ENCODE measurements at places on chromosomes 2 and 18.

GRCh38 chr2:190882411-190882766 lies 1.8 kb downstream of the GLS start:
- DNase-seq = no peak

GRCh38 chr2:234991793-234992192 lies 40.0 kb downstream of the SH3BP4 start:
- DNase-seq = no peak

GRCh38 chr2:103734911-103735310 lies 973.1 kb downstream of the TMEM182 start:
- DNase-seq = no peak

DNA sequence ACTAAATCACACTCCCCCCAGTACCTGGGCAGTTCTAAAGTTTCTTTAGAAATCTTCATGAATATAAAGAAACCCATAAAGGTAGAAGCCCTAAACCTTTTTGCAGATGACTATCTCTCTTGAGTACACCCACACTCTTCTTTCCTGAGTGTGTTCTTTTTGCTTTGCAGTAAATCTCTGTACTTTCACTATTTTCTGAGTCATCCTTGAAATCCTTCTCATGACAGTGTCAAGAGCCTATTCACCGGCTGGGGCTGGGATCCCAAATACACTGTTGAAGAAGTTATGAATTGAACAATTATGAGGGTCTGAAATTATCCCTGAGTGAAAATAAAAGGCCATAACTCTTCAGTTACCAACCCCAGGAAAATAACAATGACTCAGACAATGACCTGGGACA lies 133.9 kb upstream of the CCDC195 start:
- DNase-seq = no peak

GRCh38 chr2:233448220-233448559 lies 93.9 kb downstream of the DGKD start:
- DNase-seq = no peak

GRCh38 chr18:36379435-36379984 lies 82.0 kb downstream of the FHOD3 start:
- no peak for DNase-seq
